Psoas muscle (tissue), 8 donors: ENCODE measurements at places on chromosomes 11 and 22. TPM values are rescaled to one million over a fixed set of nuclear protein-coding genes. Genes with fewer than 3 reads are reported as not detected.
A peak's percentile ranks its signal among the peaks of the same experiment; 100 is the strongest.

OR5D18 gene
- not detected for total RNA-seq

DNA sequence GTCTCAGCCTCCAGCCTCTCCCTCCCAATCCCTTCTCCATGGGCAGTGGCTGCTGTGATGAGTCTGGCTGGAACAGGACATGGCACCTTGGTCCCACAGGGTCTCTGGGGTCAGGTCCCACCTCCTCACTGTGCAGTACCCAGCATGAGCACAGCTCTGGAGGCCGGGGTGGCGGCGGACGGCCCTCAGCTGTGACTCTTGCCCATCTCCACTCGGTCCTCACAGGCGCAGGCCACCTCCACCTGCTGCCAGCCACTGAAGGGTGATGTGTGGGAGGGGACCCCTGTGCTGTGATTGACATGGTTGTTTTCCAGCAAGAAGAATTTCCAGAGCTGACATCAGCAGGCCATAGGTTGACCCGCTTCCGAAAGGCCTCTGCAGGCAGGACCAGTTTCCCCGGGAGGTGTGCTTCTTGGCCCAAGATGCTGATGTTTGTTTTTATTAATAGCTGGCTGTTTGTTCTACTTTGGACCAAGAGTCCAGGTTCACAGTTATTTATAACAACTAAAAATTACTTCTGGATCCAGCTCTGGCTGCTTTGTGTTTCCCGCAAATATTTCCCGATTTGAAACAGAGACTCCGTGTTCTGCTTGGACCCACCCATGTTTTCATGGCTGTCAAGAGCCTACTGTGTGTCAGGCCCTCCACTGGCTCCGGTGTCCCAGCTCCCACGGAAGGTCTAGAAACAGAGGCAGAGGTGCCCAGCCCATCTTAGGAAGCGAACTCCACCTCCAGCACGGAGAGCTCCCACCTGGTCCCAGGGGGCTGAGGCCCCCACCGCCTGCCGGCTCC lies 45.7 kb downstream of the SCUBE1 start:
- DNase-seq = peak; percentile 31

PIH1D2 gene
- 0.49 TPM for total RNA-seq

- DNase-seq = no peak
Observed at GRCh38 chr22:37225481-37225880, 13.2 kb upstream of the SSTR3 start.

PGA5 gene
- not detected for total RNA-seq

DNA sequence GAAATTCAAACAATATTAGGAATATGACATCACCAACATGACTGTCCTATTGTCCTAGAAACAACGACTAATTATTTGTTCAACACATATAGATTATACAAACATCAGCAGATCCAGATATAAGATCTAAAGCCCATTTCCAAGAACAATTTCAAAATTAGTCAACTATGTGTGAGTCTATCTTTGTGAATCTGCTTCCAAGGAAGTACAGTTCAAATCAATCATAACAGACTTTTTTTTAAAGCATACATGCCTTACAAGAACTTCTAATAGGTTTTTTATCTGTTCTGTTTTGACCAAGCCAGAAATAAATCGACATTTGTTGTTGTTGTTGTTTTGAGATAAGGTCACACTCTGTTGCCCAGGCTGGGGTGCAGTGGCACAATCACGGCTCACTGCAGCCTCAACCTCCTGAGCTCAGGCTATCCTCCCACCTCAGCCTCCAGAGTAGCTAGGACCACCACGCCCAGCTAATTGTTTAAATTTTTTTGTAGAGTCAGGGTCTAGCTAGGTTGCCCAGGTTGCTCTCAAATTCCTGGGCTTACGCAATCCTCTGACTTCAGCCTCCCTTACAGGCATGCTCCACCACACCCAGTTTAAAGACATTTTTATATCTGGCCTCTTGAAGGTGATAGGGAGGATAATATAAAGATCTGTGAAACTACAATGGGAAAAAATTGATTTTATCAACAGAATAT lies 54.8 kb downstream of the DENND5A start:
- no peak for DNase-seq

- no peak for DNase-seq
Observed at GRCh38 chr22:42785706-42786499, 65.2 kb upstream of the A4GALT start.

OR56A1 gene
- not detected for total RNA-seq
